B cell (primary cell): ENCODE measurements at places on chromosomes 4 and X. TPM values are rescaled to one million over a fixed set of nuclear protein-coding genes. Genes with fewer than 3 reads are reported as not detected.

ZCCHC12 gene
- 0.14 TPM in 1 of 2 replicates, not detected in the other for polyA plus RNA-seq

MAGEA2B gene
- not detected in 2 replicates for polyA plus RNA-seq

PRR32 gene
- polyA plus RNA-seq = not detected in 2 replicates

ADH1B gene
- not detected in 2 replicates for polyA plus RNA-seq

SPP1 gene
- not detected in 2 replicates for polyA plus RNA-seq
